ENCODE measurements at places on chromosomes 3 and 15.

- no peak for DNase-seq
Observed at GRCh38 chr3:105730801-105731354, 137.9 kb downstream of the CBLB start.

DNA sequence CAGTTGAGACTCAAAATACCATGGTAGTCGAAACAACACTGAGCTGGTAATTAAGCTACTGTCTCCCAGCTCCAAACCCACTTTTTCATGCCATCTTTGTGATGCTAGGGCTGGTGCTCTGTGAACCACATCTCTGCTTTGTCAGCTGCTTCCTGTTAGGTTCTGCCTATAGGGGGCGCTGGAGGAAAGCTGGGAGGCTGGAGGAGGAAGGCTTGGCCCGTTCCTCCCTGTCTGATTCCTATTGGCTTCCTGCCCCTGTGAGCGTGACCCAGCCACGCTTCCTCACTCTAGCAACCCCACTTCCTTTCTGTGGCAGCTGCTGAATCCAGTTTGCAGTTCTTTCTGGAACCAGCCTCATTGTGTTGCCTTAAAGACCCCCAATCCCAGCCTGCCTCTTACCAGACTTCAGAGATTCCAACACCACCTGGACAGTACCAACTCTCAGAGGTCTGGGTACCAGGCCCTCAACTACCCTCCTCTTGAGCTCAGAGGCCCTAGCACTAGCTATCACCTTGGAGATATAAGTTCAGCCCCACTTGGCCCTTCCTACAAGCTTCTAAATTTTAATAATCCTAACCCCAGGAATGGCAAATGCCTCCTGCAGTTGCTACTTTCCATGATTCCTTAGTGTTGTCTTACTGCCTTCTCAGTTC lies 120.9 kb downstream of the ERC2 start:
- DNase-seq: peak; percentile 47

GRCh38 chr3:114144909-114145688 lies 33.8 kb downstream of the DRD3 start:
- no peak for DNase-seq

DNA sequence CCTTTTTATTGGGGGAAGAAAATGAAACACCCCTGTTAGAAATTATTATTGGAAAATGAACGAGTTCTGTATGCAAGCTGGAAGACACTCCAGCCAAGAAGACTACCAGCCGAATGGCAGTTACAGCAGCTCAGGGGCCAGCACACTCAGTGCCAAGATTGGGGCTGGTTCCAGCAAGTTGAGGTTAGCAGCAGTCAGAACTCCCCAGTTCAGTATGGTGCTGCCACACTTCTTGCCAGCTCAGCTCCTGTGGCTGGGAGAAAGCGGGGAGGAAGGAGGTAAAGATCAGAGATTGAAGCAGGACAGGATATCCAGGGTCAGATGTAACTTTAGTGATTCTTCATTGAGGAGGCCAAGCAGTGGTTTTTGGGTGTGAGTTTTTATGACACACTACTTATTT lies 280.2 kb upstream of the NR2E3 start:
- DNase-seq: no peak

- no peak for DNase-seq
Observed at GRCh38 chr3:34024447-34025240, 226.2 kb downstream of the PDCD6IP start.

DNA sequence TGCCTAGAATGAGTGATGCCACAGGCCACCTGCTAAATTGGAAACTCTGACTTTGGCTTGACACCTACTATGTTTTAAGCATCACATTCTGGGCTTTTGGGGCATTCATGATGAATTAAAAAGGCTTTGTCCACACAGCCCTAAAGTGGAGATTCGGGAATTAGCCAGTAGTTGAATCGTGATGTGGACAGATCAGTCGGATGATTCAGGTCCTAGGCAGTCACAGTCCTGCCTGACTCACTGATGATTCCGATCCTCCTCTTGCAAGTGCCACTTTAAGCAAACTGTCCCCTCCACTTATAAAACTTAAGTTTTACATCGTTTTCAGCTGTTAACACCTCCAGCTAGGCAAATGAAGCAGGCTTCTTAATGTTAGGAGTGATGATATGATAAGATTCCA lies 75.3 kb downstream of the SYNPR start:
- DNase-seq: no peak

- peak; percentile 11 for DNase-seq
Observed at GRCh38 chr3:66904831-66905493, 93.1 kb upstream of the KBTBD8 start.

DNA sequence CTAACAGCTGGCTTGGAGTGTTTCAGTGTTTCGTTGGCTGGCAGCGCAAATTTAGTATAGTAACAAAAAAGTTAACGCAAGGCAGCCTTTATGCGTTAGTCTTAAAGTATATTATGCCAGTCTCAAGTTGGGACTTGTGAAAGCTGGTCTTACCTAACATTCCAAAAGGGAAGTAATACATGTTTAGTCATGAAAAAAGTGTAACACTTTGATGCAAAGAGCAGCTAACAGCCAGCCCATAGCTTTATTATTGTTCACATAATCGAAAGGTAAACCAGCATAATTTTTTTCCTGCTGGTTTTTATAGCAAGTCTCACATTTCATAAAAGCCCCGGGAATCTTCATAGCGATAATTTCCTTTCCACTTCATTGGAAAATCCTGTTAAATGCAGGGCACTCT lies 2.4 kb upstream of the GPR87 start:
- peak; percentile 27 for DNase-seq

DNA sequence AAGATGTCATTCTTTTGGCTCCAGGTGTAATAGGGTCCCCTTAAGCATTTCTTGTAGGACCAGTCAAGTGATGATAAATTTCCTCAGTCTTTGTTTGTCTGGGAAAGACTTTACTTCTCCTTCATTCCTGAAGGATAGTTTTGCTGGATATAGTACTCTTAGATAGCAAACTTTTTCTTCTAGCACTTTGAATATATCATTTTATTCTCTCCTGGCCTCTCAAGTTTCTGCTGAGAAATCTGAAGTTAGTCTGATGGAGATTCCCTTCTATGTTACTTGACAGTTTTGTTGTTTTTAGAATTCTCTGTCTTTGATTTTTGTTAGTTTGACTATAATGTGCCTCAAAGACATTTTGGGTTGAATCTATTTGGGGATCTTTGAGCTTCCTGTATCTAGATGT lies 181.2 kb upstream of the HES1 start:
- no peak for DNase-seq

DNA sequence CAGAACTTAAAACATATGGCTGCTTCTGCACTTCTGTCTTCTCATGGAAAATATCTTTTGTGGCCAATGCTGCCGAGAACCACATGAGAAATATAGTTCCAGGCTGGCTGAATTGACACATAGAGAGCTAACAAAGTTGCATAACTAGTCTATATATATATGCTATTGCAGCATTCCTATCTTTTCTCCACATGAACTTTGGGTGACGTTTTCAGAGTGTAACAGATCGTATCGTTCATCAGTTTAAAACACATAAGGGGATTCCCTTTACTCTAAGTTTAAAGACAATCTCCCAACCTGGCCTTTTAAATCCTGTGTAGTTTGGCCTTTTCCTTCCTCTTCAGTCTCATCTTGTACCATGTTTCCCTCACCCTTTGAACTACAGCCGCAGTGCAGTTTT lies 394.2 kb upstream of the CBLB start:
- no peak for DNase-seq

- peak; percentile 12 for DNase-seq
Observed at GRCh38 chr3:16404349-16404895, 109.1 kb downstream of the RFTN1 start.

DNA sequence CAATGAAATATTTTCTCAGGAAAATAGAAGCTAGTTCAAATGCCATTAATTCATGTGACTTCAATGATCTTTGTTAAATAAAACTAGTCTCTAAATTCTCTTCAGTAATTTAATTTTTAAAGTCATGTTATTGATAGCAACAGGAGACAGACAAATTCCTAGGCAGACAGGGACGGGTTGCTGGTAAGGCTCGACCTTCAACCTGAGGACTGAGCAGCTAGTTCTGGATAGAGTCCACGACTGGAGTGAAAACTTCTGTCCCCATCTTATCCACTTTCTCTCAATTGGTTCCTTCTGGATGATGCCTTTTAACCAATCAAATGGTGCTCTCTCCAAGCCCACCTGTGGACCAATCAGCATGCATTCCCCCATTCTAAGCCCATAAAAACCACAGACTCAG lies 43.8 kb upstream of the C2CD4B start:
- DNase-seq: no peak

- no peak for DNase-seq
Observed at GRCh38 chr3:52458770-52459545, 3.6 kb downstream of the NISCH start.

- DNase-seq: no peak
Observed at GRCh38 chr3:192039593-192039992, 578.6 kb downstream of the PYDC2 start.

- DNase-seq: no peak
Observed at GRCh38 chr3:187694801-187695200, 7.6 kb downstream of the RTP2 start.

DNA sequence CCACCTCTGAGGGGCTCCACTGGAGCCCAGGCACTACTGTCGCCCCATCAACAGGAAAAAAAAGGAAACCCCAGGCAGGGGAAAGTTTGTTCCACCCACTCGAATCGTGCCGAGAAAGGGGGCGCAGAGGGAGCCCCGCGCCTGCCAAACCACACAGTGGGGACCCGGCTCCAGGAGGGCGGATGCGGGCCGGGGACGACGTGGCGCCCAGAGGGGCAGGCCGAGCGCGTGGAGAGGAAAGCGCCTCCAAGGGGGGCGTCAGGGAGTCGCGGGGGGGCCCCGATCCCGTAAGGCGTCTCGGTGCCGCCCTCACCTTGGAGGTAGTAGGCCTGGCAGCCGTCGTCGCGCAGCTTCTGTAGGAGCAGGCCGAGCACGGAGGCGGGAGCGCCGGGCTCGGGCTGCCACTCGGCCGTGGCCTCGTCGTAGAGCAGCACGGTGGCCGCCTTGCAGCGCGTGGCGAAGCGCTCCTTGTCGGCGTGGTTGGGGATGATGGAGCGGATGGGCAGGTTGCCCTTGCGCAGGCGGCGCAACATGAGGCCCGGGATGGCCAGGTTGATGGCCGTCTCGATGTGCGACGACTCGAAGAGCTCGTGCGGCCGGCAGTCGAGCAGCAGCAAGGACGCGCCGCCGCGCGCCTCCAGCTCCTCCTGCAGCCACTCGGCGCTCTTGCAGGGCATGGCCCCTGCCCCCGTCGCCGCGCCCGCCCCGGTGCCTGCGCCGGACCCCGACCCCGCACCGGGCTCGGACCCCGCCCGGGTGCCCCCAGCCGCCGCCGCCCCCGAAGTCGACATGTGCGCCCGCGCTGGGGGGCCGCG lies 627 bp downstream of the DUSP7 start:
- DNase-seq: peak; percentile 76

GRCh38 chr15:64010719-64011118 lies 35.6 kb downstream of the DAPK2 start:
- peak; percentile 99 for DNase-seq

GRCh38 chr15:92142242-92143232 lies 251.1 kb upstream of the ST8SIA2 start:
- DNase-seq: no peak

- no peak for DNase-seq
Observed at GRCh38 chr3:197613199-197613598, 57.4 kb upstream of the BDH1 start.

DNA sequence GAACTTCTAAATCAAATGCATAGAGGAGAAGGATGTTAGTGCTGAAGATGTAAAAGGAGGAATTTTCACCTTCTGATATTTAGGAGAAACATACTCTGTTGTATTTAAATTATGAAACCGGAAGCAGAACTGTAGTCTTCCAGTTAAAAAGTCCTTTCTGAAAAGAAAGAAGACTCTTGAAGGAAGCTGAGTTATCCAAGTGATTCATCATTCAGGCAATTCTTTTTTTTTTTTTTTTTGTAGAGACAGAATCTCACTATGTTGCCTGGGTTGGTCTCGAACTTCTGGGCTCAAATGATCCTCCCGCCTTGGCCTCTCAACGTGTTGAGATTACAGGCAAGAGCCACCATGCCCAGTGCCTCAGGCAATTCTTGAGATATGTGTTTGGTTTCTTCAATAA lies 424.8 kb upstream of the TPM1 start:
- DNase-seq: no peak

DNA sequence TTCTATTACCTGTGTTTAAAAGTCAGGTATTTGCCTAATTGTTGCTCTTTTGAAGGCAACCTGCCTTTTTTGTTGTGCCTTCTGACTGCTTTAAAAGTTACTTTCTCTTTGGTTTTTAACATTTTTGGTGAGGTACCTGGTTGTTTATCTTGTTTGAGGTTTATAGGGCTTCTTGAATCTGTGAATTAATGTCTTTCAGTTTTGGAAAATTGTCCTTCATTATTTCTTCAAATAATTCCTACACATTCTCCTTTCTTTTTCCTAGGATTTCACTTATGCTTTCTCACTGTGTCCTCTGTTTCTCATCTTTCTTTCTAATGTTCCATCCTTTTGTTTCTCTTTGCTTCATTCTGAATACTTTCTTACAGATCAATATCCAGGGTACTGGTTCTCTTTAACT lies 30.8 kb downstream of the HHLA2 start:
- DNase-seq: no peak

DNA sequence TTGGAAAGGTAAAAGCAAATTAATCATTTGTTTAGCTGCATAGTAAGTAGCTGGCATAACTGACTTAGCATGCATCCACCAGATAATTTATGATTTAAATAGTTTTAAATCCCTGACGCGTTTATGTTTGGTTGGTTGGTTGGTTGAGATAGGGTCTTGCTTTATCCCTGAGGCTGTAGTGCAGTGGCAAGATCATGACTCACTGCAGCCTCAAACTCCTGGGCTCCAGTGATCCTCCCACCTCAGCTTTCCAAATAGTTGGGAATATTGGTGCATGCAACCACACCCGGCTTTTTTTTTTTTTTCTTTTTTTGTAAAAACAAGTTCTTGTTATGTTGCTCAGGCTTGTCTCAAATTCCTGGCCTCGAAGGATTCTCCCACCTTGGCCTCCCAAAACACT lies 263.4 kb downstream of the MCTP2 start:
- DNase-seq: no peak

DNA sequence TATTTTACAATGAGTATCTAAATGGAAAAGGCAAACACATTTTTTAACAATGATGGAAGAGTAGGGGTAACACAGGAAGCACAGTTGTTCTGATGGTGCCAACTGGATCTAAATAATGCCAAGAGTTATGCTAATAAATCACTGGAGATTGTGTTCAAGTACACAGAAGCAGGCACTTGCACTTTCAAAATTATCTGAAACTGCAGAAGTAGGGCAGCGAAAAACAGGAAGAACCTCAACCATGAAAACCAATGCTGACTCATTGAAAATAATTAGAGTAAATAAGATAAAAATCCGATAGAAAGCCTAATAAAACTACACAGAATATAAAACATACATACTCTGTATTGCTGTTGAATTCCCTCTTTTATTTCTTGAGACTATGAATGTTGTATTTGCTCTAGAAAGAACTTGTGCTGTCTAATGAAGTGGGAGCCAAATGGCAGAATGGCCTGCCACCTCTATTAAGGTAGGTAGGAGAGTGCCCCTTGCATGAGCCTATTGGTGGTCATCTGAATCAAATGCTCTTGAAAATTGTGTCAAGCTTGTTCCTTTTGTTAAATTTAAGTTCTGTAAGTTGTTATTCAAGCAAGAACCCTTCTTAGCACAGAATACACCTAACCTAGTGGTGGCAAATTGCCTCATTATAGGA lies 93.7 kb downstream of the ABI3BP start:
- peak; percentile 46 for DNase-seq

- no peak for DNase-seq
Observed at GRCh38 chr15:40338921-40339620, 1.7 kb downstream of the CCDC9B start.

All from hematopoietic multipotent progenitor cell treated with erythropoietin and hydrocortisone succinate and interleukin-3 and kit ligand, for 6 days (in vitro differentiated cells).